ENCODE measurements at places on chromosomes 12 and 14.

DNA sequence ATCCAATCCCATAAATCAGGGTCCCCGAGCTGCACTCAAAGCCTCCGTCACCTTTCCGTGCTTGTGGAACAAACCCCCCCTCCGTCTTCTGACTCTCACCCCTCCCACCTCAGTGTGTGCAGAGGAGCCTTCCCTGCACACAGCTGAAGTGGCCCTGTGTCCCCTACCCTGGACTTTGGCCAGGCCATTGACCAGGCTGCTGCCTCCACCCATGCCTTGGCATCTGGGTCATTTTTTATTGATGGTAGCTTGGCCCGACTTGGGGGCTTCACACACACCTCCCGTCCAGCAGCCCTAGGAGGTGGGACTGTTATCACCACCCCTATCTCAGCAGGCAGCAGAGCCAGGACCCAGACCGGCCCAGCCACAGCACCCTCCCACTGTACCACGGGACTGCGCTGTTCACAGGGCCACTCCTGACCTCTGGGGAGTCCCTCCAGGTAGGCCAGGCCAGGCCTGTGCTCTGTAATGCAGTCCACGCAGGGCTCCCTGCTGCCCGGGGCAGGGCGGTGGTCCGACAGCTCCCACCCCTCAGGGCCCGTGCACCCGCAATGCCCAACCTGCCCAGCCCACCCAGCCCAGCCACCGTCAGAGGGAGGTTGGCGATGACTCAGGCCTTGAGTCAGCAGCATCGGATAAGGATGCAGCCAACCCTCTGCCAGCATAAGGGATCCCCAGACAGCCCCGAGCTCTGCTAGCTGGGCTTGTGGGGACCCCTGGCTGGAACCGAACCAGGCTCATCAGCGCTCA lies 9.2 kb upstream of the INF2 start:
- H3K27ac ChIP-seq, result peak overlapping the region; percentile 91
- H3K4me3 ChIP-seq, result no peak overlapping the region
- H3K27me3 ChIP-seq, result no peaks in the 10 kb centered on the region
- DNase-seq, result no peak
- peaks cover 32% of the 10 kb centered on the region for H3K4me1 ChIP-seq

GRCh38 chr12:88793096-88793495 lies 212.8 kb upstream of the KITLG start:
- no peaks in the 10 kb centered on the region for H3K4me1 ChIP-seq
- H3K27me3 ChIP-seq, result no peaks in the 10 kb centered on the region
- no peak for DNase-seq
- H3K27ac ChIP-seq, result no peak overlapping the region
- no peak overlapping the region for H3K4me3 ChIP-seq
- no peaks in the 10 kb centered on the region for H3K36me3 ChIP-seq

DNA sequence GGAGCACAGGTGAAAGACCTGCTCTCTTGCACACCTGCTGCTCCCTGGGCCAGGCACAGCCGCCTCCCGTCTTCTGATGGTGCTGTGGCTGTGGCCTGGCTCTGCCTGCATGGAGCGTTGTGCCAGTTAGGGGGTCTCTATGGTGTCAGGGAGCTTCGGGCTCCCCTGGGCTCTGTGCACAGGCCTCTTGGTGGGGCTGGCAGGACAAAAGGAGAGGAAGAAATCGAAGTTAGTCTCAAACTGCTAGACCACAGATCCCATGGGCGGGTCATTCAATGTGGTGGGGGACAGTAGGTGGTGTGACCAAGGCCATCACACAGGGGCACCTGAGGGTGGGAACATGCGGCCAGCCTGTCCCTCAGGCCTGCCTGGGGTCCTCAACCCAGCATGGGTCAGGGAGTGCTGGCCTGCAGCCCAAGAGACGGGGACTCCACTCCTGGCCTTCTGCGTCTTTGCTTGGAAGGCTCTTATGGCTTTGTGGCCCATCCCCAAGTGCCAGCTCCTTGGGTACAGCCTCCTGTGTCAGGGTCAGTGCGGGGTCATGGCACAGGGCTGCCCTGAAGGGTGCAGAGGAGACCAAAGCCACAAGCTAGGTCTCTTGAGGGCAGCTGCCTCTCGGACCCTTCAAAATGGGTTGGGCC lies 84.1 kb downstream of the KIF26A start:
- DNase-seq, result no peak
- no peaks in the 10 kb centered on the region for H3K36me3 ChIP-seq
- H3K27me3 ChIP-seq, result no peaks in the 10 kb centered on the region
- no peak overlapping the region for H3K4me3 ChIP-seq
- no peaks in the 10 kb centered on the region for H3K4me1 ChIP-seq

DNA sequence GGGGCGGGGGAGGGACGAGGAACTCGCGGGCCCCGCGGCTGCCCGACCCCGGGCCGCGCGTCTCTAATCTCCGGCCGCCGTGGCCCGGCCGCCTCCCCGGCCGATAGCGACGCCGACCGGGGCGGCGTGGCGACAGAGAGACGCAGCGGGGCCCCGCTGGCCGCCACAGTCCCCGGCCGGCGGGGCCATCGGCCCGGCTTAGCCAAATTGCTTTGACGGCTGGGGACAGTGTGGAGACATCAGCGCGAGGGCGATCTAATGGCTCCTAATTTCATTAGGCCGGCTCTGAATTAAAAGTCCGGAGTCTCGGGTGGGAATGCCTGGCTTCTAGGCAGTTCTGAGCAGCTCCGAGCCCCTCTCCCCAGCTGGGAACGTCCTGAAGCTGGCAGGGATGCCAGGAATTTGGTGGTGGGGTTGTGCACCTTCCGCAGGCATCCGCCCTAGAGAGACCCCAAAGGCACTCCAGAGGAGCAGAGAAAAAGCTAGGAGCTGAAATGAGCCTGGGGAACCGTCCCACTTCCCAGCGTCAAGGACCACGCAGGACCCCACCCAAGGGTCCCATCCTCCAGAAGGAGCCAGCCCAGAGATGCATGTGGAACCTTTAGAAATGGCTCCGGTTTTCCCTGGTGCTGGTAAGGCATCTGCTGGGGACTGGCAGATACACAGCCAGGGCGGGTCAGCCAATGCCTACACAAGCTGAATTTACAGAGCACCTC lies 9.6 kb downstream of the TBX5 start:
- no peak for DNase-seq
- H3K4me3 ChIP-seq, result peak overlapping the region; percentile 21
- no peaks in the 10 kb centered on the region for H3K36me3 ChIP-seq
- no peaks in the 10 kb centered on the region for H3K27me3 ChIP-seq
- no peaks in the 10 kb centered on the region for H3K4me1 ChIP-seq

DNA sequence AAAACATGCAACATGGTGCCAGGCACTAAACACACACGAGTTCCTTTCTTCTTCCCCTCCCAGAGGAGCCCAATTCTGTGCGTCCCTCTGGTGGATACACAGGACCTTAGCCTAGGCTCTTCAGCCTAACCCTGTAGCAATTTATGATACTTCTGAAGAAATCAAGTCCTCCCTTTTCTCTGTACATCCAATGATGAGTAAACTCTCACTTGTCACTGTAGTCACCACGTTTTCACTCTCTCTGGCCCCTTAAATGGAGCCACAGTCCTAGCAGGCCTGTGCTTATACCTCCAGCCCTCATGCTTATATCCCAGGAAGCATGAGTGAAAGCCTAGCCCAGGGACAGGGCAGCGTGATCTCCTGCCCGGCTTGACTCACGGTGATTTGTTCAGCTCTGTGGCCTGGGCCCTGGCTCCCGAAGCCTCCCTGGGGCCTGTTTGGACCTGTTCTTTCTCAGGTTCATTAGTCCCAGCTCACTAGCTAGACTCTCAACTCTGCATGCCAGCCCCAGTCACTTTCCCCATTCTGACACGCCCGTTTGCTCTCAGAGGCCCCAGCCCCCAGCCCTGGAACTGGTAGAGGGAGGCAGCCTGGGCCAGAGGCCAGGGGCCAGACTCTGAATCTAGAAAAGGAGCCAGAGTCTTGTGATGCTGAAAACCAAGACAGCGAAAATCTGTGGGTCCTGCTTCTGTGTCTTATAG lies 24.1 kb upstream of the PLEKHG3 start:
- no peak overlapping the region for H3K4me3 ChIP-seq
- no peaks in the 10 kb centered on the region for H3K36me3 ChIP-seq
- H3K4me1 ChIP-seq, result no peaks in the 10 kb centered on the region
- DNase-seq, result no peak
- peak overlapping the region; percentile 78 for H3K27ac ChIP-seq

DNA sequence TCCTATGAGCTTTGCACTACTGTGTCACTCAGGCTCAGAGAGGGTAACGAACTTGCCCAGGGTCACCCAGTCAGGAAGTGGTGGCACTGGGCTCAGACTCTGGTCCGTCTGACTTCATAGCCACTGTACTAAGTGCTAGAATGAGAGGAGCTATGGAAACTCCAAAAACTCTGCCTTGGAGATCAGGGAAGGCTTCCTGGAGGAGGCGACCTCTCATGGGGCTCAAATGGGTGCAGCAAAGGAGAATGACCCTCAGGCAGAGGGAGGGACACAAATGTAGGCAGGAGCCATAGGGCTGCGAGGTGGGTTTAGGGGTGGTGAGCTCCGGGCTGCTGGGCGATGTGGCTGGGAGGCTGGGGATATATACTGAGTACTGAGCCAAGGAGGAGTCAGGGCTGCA lies 3.2 kb downstream of the CCDC197 start:
- peaks cover 15% of the 10 kb centered on the region for H3K27me3 ChIP-seq
- H3K4me3 ChIP-seq, result no peak overlapping the region
- no peaks in the 10 kb centered on the region for H3K4me1 ChIP-seq
- H3K36me3 ChIP-seq, result no peaks in the 10 kb centered on the region
- H3K27ac ChIP-seq, result no peak overlapping the region

DNA sequence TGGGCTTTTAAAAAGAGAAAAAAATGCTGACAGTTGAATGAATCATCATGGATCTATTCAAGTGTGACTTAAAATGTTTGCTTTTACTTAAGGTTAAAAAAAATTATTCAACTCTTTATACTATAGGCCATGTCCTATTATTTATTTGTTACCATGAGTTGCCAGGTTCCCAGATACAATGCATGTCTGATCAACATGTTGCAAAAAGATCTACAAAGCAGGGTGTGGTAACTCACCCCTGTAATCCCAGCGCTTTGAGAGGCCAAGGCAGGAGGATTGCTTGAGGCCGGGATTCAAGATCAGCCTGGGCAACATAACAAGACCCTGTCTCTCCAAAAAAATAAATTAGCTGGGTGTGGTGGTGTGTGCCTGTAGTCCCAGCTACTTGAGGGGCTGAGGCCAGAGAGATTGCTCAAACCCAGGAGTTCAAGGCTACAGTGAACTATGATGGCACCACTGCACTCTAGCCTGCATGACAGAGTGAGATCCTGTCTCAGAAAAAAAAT lies 460.8 kb downstream of the BCAT1 start:
- no peak overlapping the region for H3K4me3 ChIP-seq
- no peaks in the 10 kb centered on the region for H3K4me1 ChIP-seq
- no peak overlapping the region for H3K27ac ChIP-seq
- no peaks in the 10 kb centered on the region for H3K27me3 ChIP-seq
- no peak for DNase-seq
- H3K36me3 ChIP-seq, result no peaks in the 10 kb centered on the region

DNA sequence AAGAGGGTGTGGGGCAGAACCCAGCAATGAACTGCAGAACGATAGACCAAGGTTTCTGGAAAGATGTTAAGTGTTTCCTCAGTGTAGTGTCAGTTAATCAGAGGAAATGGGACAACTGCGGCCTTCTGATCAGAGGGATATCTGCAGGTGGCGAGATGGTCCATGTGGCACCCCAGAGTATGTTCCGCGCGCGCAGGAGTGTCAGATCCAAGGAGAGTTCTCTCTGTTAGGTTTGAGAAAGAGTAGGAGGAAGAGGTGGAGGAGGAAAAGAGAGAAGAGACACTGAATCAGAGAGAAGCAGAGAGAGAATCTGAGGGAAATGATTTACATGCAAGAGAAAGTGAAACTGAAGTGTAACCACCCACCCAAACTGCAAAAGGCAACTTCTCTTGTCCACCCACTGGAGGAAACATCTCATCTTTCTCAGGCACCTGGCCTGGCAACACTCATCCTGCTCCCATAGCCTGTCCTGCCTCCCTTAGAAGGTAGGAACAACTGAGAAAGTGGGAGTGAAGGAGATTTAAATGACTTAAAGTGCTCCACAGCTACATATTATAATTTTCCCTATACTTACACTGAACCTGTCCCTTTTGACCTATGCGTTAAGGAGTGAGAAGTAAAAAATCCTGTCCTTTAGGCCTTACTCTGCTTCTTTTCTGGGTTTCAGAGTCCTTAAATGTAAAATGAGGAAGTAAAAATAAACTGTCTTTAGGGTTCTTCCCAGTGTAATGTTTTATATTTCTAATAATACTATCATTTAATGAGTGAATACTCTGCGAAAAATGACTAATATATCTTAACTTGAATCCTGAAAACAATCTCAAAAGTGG lies 6.8 kb upstream of the TESPA1 start:
- H3K4me3 ChIP-seq, result no peak overlapping the region
- no peak overlapping the region for H3K27ac ChIP-seq
- H3K4me1 ChIP-seq, result no peaks in the 10 kb centered on the region
- no peaks in the 10 kb centered on the region for H3K36me3 ChIP-seq

All from breast epithelium (tissue), 4 donors.